ENCODE measurements at places on chromosomes 5 and 9. TPM values are rescaled to one million over a fixed set of nuclear protein-coding genes. Genes with fewer than 3 reads are reported as not detected.

Gene DCTN3
- 80.8 TPM for total RNA-seq

Gene ANAPC2
- 15.1 TPM for total RNA-seq

Gene PLCXD3
- total RNA-seq = 0.64 TPM

Gene GFM2
- 29.4 TPM for total RNA-seq

Gene SNCAIP
- total RNA-seq = 50.6 TPM

Gene CER1
- not detected for total RNA-seq

Gene INSL6
- total RNA-seq = not detected

Gene MLANA
- not detected for total RNA-seq

Measured in dermis microvascular lymphatic vessel endothelial cell (primary cell).